ENCODE measurements at places on chromosomes 3 and 15.

DNA sequence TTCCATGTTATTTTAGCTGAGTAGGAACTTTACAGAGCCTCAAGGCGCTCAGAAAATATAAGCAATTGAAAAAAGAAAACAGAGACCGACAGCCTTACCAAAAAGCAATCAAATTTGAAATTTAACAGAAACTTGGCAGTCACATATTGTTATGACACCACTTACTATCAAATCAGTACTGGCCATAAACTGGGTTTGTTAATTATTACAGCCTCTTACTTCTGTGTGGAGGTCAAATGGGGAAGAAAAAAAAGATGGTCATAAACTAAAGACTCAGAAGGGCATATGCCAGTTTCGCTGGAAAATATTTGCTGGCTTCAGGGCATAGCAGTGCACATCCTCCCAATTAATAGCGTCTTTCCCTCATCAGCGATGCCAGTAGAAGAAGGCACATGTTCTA, 45.5 kb upstream of the SUCLG2 start:
- no peak for DNase-seq

- no peak for DNase-seq
Observed at GRCh38 chr3:40764747-40765146, 240.0 kb downstream of the ZNF621 start.

GRCh38 chr15:25862071-25862471, 1.1 kb downstream of the ATP10A start:
- no peak for DNase-seq

DNA sequence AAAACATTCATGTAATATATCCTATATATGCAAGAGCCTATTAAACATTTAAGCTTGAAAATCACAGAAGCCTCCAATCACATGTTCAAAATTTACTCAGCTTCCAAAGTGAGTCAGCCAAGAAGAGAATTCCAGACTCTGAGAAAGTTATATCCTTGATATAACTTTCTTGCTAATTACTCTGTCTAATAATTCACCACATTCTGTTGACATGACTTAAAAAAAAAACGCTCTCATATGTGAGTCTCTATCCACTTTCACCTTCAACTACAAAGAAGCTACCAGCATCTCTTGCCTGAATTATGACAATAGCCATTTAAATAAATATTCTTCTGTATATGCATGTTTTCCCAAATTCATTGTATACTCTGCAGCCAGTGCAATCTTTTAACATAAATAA, 1116.3 kb upstream of the CADM2 start:
- no peak for DNase-seq

GRCh38 chr3:46135475-46135874, 72.6 kb downstream of the CCR1 start:
- DNase-seq: no peak

DNA sequence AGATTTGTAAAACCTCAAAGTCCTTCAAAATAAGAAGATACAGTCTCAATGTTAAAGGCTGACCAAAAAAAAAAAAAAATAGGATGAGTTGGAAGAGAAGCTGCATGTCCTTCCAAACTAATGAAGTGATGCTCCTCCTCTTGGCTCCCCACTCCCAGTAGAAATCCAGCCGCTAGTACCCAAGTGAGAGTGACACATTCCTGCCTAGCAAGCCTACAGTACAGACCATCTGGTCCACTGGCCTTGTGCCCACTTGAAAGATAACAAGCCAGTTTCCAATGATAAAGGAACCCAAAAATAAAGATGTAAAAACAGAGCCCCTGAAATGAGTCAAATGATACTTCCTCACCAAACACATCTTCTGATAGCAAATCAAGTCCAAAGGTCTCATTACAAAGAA, 258.7 kb upstream of the NSMCE3 start:
- DNase-seq: no peak

DNA sequence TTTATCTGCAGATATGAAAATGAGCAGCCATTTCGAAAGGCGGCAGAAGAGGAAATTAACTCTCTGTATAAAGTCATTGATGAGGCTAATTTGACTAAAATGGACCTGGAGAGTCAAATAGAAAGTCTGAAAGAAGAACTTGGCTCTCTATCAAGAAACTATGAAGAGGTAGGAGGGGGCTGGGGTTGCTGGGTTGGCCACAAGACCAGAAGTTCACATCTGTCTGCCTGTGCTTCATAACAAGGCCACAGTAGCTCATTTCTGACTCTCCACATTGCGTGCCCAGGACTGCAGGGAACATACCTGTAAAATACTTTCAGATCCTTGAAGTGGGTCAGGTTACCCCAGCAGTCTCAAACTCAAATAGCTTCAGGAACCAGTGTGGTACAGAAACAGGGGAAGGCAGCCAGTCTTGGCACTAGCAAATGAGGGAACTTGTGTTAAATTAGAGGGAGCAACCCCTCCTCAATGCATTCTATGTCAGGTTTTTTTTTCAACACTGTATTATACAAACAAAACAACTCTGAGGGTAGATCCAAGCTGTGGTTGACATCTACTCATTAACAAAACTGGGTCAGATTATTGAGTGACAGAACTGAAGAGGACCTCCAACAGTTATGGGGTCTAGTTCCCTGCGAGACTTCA, 48.7 kb downstream of the BFSP2 start:
- DNase-seq: no peak

DNA sequence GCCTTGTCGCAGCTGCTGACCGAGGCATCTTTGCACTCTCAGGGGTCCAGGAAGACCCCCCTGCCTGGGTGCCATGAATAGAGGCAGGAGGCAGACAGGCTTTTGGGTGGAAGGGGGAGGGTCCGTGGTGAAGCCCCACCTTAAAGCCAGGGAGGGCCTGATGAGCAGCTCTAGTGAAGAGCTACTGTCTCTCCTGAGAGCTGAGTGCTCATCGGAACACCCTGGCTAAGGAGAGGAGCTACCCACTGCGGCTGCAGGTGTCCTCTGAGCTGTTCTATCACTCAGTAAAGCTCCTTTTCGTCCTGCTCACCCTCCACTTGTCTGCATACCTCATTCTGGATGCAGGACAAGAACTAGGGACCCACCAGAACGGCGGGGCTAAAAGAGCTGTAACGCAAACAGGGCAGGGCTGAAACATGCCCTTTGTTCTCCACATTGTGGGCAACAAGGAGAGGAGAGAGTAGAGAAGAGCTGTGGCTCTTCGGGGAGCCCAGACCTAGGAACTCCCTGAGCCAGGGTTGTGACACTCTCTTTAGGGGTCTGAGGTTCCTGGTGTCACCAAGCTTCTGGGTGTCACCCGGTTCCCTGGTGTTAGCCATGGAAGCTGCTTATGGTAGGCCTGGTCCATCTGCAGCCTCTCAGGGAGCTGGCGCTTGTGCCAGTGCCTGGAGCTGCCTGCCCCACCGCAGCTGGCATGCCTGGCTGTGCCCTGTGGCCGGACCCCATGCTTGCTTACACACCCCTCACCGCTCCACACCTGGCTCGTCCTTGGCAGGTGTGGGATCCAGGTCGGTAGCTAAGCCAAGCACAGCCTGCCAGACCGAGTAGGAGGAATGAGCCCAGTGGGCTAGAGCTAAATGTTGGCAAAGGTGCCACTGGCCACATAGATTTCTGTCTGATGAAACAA, 26.2 kb upstream of the TFG start:
- DNase-seq: no peak

GRCh38 chr3:132164469-132165092, 129.8 kb upstream of the CPNE4 start:
- DNase-seq: peak; percentile 23

GRCh38 chr3:71966185-71966584, 181.2 kb upstream of the PROK2 start:
- no peak for DNase-seq

- no peak for DNase-seq
Observed at GRCh38 chr3:171172070-171172469, 145.6 kb upstream of the SLC2A2 start.

DNA sequence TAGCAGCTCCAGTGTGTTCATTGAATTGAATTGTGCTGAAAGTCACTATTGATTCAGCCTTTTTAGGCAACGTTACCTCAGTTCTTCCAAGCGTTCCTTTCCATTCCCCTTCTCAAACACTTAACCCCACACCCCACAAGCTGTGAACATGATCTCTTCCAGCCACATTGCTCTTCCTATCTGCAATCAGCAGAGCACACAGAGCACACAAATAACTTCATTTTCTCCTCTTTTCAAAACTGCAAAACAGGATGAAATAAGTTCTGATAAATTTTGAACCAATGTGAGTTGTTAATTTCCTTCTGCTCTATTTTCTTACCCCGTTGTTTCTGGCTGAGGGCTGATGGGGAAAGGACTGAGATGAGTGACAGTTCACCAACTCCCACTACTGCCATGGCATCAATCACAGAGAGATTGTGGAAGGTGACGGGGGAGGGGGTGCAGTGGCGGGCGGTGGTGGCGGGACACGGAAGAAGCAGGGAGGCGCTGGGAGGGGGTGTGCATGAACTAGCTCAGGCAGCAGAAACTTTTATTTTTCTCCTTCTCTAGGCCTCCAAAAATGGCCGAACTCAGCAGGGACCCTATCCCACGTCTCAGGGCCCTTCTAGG, 147.2 kb downstream of the SSR3 start:
- DNase-seq: no peak

DNA sequence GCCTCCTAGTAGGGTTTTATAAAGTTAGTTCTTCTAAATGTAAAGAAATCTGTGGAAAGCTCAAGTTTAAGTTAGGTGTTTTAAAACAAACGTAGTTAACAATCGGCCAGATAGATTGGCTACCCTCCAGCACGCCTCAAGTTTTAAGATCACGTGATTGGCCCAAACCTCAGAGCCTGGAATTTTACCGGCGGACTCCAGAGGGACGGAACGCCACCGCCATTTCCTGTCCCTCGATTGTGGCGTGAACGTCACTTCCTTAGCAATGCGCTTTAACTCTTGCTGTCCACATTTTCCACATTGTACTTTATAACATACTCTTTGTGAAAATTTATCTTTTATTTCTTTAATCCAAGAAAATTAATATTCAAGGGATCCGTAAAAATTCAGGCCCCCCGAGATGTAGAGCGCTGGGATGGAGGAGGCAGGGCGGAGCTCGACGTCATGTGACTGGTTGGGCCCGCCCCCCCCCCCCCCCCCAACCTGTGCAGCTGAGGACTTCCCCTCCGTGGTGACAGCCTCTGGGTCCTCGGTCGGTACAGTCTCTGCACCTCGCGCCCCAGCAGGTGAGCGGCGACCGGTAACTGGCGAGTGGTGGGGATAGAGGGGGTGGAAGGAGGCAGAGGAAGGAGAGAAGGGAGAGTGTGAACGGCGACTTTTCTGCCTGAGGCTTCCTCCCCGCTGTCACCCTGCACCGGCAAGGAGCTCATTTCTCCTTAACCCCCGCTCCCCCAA, at the start of gene ATP6V1A:
ATP6V1A (plus strand) TSS at position 488 of the 735 bp plus-strand sequence. CDS start 31,719 bp downstream, outside the sequence.
- DNase-seq: peak; percentile 80

GRCh38 chr3:148023994-148024393, 614.8 kb downstream of the ZIC1 start:
- DNase-seq: peak; percentile 57

DNA sequence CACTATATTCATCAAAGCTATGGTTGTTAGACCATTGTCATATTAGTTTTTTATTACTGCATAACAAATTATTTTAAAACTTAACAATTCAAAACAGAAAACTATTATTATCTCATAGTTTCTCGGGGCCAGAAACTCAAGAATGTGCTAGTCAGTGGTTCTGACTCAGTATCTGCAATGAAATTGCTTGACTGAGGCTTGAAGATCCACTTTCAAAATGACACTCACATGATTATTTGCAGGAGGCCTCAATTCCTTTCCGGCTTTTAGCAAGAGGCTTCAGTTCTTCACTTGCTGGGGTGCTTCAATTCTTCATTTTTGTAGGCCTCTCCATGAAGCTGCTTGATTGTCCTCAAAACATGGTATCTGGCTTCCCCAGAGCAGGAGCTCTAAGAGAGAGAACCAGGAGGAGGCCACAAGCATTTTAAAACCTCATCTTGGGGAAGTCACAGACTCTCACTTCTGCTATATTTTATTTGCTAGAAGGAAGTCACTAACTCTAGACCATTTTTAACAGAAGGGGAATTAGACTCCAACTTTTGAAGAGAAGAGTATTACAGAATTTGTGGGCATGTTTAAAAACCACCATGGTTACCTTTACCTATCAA, 383.7 kb downstream of the MFSD1 start:
- no peak for DNase-seq

- no peak for DNase-seq
Observed at GRCh38 chr3:139074565-139075115, 29.9 kb upstream of the PRR23C start.

GRCh38 chr3:30688776-30689641, 82.6 kb downstream of the TGFBR2 start:
- DNase-seq: no peak

DNA sequence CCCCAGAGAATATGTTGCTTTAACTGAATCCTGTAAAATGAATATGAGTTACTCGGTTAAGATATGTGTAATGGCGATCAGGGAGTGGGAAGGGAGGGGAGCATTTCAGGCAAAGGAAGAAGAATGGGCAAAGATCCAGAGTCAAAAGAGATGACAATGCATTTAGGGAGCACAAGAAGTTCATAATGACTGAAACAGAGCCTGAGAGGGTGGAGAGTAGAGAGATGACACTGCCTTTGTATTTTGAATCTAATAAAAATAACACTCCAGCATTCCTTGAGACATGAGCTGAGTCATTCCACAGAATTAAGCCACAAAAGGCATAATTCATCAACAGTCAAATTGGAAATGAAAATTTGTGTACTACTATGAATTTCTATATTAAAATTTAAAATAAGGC, 105.3 kb upstream of the PEX5L start:
- peak; percentile 4 for DNase-seq

DNA sequence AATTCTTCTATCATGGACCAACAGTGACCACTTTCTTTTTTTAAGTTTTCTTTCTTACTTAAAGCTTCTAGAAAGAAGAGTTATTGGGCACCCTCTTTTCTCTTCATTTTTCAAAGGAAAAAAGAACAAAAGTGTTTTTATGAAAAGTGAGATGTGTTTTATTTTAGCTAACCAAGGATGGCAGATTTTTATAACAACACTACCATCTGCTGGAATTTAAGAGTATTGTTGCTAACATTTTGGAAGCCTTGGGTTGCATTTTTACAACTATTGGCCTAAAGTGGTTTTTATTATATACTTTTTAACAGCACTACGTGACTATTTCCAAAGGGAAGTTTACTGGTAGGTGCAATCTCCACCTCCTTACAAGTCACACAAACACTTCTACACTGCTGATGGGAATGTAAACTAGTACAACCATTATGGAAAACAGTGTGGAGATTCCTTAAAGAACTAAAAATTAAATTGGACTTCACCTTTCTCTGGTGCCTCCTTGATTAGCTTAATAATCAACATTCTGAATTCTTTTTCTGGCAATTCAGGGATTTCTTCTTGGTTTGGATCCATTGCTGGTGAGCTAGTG, 237.7 kb upstream of the AGTR1 start:
- DNase-seq: no peak

GRCh38 chr3:45137656-45138181, 8.5 kb downstream of the CDCP1 start:
- DNase-seq: no peak
